CD4-positive, alpha-beta T cell treated with Interleukin-12 subunit alpha and Interleukin-12 subunit beta, for 1 hour (primary cell): ENCODE measurements at places on chromosomes 7 and 10.

DNA sequence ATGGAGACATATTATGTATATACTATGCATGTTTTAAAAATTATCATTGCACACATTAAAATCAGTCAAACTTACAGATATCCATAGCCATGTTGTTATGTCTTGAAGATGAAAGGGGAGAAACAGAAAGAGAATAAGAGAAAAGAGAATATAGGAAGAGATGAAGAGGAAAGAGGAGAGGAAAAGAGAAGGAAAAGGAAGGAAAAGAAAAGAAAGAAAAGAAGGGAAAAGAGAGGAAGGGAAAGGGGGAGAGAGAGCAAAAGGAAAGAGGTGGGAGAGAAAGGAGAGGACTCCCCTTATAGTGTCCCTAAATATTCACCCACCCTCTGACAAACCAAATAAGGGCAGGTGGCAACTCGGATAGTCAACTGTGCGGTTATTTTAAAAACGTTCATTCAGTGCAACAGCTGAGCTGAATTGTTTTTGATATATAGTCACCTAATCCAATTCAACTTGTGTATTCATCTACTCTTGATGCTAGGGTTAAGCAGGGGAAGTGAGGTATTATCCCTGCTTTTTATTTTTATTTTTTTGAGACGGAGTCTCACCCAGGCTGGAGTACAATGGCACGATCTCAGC is 14.6 kb downstream of the SVIL start:
- no peak for DNase-seq

DNA sequence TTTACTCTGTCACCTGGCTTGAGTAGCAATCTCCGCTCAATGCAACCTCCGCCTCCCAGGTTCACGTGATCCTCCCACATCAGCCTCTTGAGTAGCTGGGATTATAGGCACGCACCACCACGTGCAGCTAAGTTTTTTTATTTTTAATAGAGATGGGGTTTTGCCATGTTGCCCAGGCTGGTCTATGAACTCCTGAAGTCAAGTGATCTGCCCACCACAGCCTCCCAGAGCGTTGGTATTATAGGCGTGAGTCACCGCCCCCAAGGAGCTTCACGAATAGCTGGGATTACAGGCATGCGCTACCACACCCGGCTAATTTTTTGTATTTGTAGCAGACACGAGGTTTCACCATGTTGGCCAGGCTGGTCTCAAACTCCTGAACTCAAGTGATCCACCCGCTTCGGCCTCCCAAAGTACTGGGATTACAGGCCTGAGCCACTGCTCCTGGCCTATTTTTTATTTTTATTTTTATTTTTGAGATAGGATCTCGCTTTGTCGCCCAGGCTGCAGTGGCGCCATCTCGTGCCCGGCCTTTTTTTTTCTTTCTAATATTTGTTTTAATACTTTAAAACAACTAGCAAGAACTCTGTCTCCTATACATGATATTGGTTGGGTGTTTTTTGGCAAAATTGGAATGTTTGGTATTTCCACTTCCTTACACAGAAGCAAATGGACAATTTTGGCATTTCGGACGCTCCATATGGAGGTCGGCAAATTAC is 1.1 kb downstream of the EFCAB10 start:
- DNase-seq: no peak

GRCh38 chr10:15802375-15802949 is 57.8 kb downstream of the MINDY3 start:
- no peak for DNase-seq

DNA sequence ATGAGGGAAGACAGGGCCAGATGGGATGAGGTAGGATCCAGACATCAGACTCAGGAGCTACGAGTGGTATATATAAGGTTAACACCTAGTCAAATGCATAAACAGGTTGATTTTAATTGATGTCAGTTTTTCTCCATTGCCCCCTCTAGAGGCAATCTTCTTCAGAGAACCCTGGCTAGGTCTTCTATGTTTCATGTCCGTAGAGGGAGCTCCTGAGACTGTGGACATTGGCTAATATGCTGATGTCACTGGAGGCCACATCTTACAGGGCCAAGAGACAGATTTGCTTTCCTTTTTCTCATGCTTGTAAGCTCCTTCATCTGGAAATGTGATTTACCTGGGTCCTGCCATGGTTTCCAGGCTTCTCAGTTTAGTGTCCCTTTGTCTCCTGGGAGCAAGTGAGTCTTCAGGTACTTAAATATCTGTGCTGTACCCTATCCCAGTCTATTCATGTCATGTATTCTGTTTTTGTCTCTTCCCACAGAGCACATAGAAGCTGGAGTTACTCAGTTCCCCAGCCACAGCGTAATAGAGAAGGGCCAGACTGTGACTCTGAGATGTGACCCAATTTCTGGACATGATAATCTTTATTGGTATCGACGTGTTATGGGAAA is 161.6 kb upstream of the PRSS1 start:
- DNase-seq: peak; percentile 49

- DNase-seq: peak; percentile 29
Measured at GRCh38 chr7:142508251-142508650, 241.0 kb upstream of the PRSS1 start.

DNA sequence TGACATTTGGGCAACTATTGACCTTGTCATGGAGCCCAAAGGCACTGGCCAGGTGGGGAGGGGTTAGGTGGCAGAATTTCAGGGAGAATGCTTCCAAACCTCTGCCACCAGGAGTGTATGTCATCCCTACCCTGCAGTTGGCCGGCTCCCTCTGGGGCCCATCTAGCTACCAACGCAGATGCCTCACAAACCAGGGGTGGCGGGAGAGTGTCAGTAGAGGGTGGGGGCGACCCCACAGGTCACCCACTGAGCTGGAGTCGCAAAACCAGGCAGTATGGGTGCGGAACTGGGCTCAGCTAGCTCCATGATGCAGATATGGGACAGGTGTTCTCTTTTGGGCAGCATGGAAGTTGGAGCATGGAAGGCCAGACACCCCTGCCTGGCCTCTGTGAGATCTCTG is 51.4 kb downstream of the FAM241B start:
- DNase-seq: no peak

GRCh38 chr10:98323221-98324164 is 55.5 kb upstream of the LOXL4 start:
- DNase-seq: peak; percentile 9

DNA sequence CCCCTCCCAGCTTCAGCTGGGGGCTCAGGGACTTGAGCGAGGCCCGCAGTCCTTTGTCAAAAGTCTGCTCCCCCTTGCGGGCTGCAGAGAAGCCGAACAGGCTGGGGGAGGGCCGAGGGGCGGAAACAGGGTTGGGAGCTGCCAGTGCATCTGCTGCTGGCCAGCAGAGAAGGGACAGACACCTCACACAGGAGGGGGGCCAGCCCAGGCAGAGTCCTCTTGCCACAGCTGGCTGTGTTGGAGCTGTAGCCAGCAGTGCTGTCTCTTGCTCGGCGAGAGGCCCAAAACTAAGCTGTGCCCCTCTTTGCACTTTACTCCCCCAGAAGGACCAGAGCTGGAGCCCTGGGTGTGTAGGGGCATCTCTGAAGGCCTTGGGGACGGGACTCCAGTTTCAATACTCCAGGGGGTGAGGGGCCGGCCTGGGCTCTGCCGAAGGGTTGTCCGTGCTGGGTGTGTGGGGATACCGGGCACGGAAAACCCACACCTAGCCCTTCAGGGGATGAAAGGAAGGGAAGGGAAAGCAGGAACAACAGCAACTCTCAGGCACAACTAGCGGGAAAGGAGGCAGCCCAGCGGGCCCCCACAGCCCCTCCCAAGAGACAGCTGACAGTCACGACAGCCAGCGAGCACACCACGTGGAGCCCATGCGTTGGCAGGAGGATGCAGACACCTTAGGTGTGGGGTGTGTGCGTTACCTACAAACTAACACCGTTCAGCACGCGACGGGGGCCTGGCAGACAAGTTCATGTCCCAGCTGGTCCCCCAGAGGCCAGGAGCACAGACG is 17.8 kb downstream of the YKT6 start:
- no peak for DNase-seq

DNA sequence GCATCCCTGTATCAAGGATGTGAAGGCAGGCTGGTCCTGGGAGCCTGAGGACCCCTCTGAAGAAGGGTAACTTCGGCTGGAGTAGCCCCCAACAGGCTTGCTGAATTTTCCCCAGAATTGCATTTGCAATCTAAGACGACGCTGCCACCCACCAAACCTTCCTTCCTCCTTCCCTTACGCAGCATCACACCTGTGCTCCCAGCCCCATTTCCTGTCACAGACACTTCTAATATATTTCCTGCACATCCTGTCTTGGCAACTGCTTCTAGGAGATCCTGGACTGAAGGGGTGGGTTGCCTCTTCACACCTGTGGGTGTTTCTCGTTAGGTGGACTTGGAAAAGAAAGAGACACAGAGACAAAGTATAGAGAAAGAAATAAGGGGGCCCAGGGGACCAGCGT is 9.4 kb upstream of the PGAM1 start:
- DNase-seq: no peak

DNA sequence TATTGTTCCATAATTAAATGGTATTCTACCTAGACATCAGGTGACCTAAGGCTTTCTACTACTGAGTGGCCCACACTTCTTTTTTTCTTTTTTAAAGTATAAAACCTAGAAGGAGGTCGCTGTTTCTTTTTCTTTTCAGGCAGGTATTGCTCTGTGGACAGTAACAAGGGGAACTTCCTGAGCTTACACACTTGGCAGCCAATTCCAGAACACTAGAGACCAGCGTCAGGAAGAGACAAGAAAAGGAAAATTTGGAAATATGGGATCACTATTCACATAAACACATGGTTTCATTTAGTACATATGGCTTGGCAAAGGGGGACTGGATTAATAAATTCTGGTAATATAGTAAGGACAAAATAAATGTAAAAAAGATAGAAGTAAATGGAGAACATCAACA is 141.9 kb downstream of the RSU1 start:
- DNase-seq: no peak

DNA sequence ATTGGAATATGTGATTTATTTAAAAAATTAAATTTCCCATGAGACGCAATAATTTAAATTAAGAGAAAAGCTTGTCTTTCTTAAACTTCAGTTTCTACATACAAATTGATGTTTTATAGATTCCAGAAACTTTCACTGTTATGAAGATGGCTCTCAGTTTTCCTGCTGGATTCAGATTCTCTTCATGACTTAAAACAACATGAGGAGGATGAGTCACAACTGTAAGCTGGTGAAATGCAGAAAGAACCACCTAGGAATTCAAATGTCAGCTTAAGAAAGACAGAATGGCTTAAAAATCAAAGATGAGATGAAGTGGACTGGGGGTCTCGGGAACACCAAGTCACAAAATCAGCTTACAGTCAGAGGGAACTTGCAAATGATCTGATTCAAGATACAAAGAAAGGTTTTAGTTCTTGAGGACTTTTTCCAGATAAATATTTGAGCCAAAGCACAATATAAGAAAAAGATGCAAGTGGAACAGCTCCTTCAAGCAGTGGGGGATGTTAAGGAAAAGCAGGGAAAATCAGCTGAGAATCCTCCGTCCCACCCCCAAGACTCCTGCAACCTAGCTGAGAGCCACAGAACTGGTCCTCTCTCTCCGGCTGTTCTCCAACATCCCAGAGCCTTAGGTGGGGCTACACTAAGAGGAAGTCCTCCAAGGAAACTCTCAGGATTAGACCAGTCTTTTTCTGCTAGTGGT is 279.8 kb downstream of the KCNMA1 start:
- DNase-seq: no peak

- no peak for DNase-seq
Measured at GRCh38 chr10:13993169-13993568, 337.6 kb downstream of the FRMD4A start.

GRCh38 chr10:81963606-81964005 is 88.6 kb downstream of the NRG3 start:
- no peak for DNase-seq

- DNase-seq: peak; percentile 72
Measured at GRCh38 chr7:38107486-38107893, 70.6 kb upstream of the STARD3NL start.

DNA sequence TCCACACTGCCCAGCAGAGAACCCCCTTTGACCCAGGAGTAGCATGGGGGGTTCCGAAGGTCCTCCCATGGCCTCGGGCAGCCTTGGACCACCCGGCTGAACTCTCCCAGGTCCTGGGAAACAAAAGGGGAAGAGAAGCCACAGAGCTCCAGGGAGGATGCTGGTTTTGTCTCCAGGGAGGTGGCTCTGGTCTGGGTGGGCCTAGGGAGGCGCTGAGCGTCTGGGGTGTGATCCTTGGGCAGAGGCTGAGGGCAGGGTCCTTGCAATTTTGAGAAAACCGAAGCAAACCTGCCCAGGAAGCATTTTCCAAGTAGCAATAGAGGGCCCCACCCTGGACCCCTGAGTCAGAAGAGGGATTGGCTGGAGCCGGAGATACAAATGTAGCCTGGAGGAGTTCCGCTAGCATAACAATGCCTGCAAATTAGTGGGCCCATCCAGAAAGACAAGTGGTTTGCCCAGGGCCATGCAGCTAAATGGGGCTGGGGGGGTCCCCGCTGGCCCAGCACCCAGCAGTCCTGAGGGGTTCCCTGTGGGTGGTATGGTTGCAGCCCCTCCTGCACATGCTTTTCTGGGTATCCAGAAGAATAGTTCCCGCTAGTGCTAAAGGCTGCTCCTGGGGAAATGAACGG is 2.0 kb downstream of the UTF1 start:
- no peak for DNase-seq

GRCh38 chr7:23893942-23894891 is 184.2 kb downstream of the STK31 start:
- DNase-seq: peak; percentile 11

- peak; percentile 59 for DNase-seq
Measured at GRCh38 chr7:121395494-121395960, 581 bp downstream of the FAM3C start.

DNA sequence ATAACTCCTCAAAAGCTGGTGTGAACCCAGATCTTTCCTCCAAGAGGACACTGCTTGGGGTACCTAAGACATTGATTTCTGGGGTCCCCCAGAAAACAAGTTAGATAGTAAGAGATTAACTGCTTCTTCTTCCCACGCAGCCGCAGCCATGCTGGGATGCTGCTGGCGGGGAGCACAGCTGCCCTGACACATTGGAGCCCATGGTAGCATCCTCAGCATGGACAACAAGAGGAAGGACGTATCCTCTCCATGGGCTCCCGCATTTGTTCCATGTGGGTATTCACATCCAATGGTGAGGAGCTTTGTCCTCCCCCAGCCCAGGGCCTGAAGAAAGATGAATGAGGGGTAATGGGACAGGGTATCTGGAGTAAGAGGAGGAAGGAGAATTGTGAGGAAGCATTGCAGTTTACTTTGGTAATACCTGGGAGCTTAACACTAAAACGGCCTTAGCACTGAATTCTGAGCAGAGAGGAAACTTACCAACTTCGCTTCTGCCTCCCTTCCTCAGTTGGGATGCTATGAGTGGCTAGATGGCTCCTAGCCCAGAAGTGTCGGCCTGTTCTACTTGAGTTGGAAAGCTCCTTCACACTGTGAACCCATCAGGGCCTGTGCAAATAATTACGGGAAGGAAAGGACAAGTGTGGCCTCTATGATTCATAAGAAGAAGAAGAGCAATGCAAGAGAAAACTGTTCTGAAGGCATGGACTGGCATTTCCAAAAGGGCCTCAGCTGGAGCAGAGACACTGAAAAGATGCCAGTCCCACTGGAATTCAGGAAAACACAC is 43.9 kb downstream of the C10orf120 start:
- DNase-seq: no peak

DNA sequence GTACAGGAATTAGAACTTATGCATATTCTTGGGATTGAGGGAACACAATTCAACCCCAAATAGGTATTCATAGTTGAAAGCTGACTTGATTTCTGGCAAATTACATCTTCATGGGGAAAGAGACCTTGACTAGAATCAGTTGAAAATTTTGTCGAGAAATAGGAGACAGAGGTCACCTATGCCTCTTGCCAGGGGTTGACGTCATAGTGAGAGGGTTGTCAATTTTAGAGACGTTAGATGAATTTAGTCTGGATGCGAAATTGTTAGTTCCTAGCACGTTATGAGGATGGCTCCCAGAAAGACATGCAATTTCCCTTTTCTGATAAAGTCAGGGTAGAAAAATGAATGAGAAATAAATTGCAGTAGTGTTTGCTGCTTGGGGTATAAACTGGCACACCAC is 59.3 kb downstream of the SEC61G start:
- DNase-seq: no peak
